NCI-H446 (cell line): ENCODE measurements at places on chromosomes 6 and 20.
A peak's percentile ranks its signal among the peaks of the same experiment; 100 is the strongest.

- peak; percentile 11 for DNase-seq
Observed at GRCh38 chr6:169702840-169703246, 917 bp downstream of the C6orf120 start.

GRCh38 chr6:138397128-138398122, 6.6 kb upstream of the HEBP2 start:
- DNase-seq: no peak

DNA sequence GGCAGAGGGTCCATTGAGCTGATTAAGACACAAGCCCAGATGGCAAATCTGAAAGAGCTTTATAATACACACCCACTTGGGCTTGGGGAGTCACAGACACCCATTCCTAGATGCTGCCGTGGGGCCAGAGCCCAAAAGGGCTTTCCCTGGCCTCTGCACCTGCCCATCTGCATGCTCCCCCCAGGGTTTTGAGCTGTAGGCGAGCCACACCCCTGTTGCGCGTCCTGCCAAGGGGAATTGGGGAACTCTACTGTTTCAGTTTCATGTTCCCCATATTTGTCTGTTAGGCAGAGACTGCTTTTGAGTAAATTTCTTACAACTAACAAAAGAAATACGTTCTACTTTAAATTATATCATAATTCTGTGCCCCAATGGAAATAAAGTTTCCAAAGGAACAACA, 52.9 kb upstream of the FNDC1 start:
- no peak for DNase-seq

GRCh38 chr6:1291381-1291780, 20.5 kb upstream of the FOXQ1 start:
- DNase-seq: no peak

DNA sequence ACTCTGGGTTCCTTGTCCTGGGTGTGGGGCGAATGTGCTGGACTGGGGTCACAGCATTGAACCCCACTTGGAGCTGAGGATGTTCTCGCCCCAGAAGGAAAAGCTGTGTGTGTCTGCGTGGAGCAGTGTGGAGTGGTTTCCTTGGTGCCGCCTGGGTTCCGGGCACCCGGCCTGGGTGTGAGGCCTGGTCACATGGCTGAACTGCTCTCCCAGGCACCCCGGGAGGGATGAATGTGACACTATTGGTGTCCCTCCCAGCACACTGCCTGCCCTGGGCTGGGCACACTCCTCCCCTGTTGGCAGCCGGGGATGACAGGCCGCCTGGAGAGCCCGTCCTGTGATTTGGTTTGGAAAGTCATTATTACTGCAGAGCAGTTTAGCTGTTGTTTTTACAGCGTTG, 12.3 kb downstream of the MYT1 start:
- no peak for DNase-seq
